ENCODE measurements at places on chromosomes 1 and 21.

GRCh38 chr1:11784993-11785769 lies 20.6 kb downstream of the MTHFR start:
- DNase-seq: peak; percentile 68

- no peak for DNase-seq
Measured at GRCh38 chr1:40421431-40422384, 28.6 kb upstream of the ZFP69B start.

GRCh38 chr1:21509351-21510112 lies at the start of gene ALPL:
Gene ALPL, plus strand, starts transcription at chr1:21509423. Its CDS starts 44,659 bp downstream, at chr1:21554082.
- DNase-seq: no peak

DNA sequence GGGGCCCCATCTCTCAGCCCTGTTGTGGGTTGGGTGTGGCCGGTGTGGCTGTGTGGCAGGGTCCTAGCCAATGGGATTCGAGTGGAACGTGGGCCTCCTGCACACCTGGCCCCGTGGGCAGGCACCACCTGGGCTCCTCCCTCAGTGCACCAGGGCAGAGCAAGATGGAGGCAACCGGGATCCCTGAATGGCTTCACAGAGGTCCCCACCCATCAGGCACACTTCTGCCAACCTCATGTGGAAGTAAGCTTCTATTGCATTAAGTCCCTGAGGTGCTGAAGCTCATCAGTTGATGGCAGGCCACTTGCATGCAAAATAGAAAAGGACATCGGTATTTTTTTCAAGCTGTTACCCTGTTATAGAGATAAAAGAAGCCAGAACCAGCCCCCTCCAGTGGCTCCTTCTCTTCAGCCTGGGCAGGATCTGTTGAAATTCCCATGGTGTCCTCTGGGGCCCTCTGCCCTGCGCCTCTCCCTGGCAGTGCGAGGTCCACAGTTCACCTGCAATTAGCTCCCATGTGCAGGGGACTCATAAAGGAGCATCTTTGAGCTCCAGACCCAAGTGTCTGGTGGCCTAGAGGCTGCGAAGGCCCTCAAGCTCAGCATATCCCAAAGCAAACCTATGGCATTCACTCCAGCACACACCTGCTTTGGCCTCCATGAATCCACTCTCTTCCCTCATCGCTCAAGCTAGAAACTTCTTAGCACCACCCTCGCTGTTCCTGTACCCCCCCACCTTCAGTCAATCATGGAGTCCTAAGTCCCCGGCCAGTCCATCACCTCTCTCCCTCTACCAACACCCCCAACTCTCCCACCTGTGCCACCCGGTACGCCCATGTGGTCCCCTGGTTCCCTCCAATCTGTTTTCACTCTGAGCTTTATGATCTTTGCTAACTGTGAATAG lies 2.1 kb upstream of the SLC45A1 start:
- DNase-seq: no peak

DNA sequence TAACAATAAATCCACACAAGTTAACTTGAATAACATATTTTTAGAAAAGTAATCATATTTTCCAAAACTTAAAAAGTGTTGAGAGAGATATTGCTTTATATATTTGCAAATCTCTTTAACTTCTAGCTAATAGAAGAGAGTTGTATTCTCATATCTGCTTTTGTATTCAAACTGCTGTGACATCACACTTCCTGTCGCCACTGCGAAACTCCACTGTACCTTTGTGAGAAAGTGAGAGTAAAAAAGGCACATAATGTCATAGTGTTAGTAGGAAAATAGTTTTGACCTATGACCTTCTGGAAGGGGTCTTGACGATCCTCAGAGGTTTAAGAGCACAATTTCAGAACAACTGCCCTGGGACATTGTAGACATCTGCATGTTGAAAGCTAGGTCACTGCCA lies 21.6 kb downstream of the AK5 start:
- no peak for DNase-seq

DNA sequence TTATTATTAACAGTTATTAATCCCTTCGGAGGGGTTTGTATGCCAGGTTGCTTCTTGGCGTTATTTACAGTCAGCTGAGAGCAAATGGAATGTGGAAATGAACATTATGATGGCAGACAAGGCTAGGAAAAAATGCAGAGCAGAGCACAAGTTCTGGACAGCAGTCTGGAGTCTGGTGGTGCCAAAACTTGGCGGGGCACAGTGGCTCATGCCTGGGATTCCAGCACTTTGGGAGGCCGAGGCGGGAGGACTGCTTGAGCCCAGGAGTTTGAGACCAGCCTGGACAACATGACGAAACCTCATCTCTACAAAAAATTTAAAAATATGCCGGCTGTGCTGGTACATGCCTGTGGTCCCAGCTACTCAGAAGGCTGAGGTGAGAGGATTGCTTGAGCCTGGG lies 67.6 kb downstream of the CDC7 start:
- DNase-seq: no peak

DNA sequence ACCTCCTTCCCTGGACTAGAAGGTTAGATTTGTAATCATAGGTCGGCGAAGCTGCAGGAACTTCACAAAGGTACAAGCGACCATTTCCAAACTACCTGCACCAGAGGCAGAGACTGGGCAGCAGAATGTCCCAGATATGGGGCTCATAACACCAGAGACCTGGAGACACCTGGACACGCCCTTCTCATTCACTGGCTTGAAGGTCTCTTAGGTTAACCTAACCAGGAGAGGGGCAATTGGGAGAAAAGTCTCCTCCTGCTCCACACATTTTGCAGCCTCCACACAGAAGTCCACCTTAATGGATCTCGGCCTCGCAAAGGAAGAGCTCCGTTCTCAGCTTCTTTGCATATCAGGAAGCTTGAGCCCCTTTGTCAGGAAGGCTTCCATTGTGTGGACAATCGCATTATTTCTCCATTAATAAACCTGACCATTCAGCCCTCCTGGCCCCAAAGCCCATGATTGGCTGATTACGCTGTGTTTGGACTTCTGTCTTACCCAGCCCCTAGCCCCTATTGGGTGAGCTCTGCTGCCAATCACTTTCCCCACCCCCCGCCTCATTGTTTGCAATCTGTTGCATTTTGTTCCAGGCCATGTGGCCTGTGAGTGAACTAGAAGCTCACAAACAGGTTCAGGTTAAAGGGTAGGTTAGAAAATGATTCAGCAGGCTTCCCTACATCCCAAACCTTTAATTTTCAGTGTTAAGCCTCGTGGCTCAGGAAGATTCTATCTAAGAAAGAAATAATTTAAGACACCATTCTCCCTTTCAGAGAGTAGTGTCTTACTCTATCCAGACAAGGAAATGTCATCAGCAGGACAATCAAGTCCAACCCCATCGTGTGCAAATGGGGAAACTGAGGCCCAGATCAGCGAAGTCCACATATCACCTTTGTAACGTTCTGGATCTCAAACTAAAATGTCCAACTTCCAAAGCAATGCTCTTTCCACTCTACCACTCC lies 2.8 kb downstream of the MYCL start:
- DNase-seq: peak; percentile 51

DNA sequence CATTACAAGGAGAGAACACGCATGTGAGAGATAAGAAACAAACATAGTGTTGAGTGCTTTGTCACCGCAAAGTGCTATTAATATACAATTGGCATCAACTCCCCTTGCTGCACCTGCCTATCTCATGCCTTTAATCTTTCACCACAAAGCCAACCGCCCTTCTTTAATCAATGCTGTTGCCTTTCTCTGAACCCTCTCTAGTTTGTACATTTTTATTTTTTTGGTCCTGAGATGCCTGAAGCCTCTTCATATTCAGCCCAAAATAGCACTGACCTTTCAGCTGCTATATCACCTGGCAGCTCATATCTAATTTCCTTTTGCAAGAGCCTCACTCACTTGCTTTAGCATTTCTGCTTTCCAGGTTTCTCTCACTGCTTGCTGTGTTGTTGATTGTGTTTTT lies 504.7 kb downstream of the NUF2 start:
- DNase-seq: no peak

- no peak for DNase-seq
Measured at GRCh38 chr1:217138799-217139466, 415.7 kb upstream of the ESRRG start.

GRCh38 chr1:209349363-209350308 lies 233.9 kb upstream of the CAMK1G start:
- no peak for DNase-seq

- DNase-seq: peak; percentile 94
Measured at GRCh38 chr1:37946703-37947360, at the start of gene INPP5B. Gene INPP5B, minus strand, starts transcription at chr1:37947053. Its CDS starts 745 bp downstream, at chr1:37946308.

GRCh38 chr1:10082785-10083479 lies 50.2 kb downstream of the UBE4B start:
- no peak for DNase-seq

GRCh38 chr21:38954588-38955004 lies 148.9 kb downstream of the ETS2 start:
- no peak for DNase-seq

GRCh38 chr1:15640667-15641066 lies 23.4 kb downstream of the DDI2 start:
- DNase-seq: no peak

DNA sequence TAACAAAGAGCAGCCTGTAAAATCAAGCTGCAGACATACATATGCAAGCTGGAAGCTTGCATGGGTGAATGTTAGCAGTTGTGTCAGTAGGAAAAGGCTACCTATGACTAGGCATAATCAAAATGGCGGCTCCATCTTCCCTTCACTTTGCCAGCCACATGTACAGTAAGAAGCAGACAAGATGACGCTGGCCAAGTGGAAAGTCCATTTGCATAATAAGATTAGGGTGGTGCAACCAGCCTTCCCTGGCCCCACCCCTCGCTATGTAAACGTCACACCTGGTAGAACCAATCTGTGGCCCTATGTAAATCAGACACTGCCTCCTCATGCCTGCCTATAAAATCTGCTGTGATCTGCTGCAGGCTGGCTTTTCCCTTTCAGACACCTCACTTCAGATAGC lies 171.9 kb upstream of the USP25 start:
- DNase-seq: no peak

GRCh38 chr1:38030596-38031512 lies 15.7 kb downstream of the POU3F1 start:
- no peak for DNase-seq

DNA sequence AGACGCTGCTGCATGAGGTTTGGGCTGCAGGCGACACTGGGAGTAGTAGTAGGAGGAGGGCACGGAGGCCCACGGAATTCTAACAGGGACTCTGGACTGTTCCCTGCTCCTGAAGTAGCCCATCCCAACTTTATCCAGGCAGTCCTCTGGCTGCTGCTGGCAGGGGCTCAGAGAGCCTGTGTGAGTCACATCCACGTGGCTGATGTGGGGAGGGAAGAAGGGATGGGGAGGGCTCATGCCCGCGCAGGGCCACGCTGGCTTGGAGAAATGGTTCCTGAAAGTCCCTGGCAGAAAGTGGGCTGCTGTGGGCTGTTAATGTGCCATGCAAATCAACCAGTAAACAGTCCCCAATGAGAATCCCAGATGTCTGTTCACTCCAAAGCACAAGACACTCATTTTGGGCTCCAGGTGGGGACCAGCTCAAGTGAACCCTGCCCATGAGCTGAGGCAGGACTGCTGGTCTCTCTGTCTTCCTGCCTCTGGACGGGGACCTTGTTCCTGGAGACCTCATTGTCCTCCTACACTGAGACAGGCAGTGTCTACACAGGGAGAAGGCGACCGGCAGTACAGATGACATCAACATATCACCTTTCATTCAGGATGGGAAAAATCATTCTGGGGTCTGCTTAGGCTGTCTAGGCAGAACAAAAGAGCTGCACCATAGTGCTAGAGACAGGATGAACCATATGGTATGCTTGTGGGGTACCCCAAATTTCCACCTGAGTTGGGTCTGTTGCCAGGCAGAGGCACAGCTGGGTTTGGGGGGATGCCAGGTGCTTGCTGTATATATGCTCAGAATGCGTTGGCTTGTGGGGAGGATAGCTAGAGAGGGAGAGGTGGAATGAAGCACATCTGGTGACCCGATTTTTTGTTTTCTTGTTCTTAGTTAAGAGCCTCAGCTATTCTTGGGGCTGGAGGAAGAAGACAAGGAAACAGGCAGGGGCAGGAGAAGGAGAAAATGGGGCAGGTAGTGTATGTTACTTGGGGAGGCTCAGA lies 57.9 kb upstream of the FMOD start:
- peak; percentile 85 for DNase-seq

GRCh38 chr1:33971913-33972312 lies 108.0 kb downstream of the HMGB4 start:
- DNase-seq: no peak

DNA sequence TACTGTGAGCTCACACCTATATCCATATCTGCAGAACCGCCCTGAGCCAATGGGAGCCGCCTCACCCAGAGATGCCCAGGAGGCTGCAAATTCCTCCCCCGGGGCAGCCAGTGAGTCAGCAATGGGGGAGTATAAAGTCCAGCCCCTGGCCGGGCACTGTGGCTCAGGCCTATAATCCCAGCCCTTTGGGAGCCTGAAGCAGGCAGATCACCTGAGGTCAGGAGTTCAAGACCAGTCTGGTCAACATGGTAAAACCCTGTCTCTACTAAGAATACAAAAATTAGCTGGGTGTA lies 5.0 kb upstream of the CLCNKB start:
- DNase-seq: no peak

- DNase-seq: no peak
Measured at GRCh38 chr1:182755632-182756031, 33.9 kb upstream of the NPL start.

- DNase-seq: no peak
Measured at GRCh38 chr1:157230500-157230899, 92.3 kb upstream of the ETV3 start.

DNA sequence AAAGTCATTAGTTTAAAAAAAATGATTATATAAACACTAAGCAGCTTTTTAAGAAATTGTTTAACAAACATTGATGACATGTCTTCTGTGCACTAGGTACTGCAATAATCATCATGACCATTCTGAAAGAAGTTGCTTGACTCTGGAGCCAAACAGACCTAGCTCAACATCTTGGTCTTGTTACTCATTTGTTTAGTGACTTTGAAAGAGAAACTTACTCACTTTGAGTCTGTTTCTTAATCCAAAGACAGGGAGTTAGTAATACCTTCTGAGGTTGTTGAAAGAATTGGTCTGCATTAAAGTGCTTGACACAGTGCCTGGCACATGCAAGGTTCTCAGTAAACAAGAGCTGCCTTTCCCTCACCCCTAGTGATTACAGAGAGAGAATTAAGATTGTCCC lies 84.4 kb downstream of the SGIP1 start:
- DNase-seq: no peak

DNA sequence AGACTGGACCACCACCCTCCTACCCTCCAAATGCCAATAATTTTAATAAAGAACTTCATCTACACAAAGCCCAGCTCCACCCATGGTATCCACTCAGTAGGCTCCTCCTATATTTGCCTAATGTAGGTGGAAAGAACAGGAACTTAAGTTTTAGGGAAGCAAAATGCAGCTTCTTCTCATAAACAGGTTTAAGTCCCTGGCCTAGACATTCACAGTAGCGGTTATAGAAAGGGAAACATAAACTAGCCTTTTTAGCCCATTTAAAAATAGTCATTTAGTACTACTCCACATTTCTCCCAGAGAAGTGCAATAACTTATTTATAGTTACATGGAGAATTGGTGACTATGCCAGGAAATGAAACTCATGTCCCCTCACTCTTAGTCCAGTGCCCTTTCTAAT lies 56.6 kb upstream of the CPLANE2 start:
- no peak for DNase-seq

- no peak for DNase-seq
Measured at GRCh38 chr1:119682141-119682540, 29.6 kb upstream of the PHGDH start.

- peak; percentile 81 for DNase-seq
Measured at GRCh38 chr1:201739492-201740085, 89.4 kb upstream of the IPO9 start.
